Caki2 (cell line): ENCODE measurements at places on chromosomes 2 and 18.

GRCh38 chr2:28257182-28257581 is 135.5 kb upstream of the FOSL2 start:
- DNase-seq, result no peak

- no peak for DNase-seq
Observed at GRCh38 chr2:33042265-33042664, 95.5 kb downstream of the LTBP1 start.

GRCh38 chr2:15687720-15688119 is 96.1 kb downstream of the DDX1 start:
- no peak for DNase-seq

- no peak for DNase-seq
Observed at GRCh38 chr2:56473524-56473923, 289.7 kb downstream of the CCDC85A start.
